Stimulated activated CD4-positive, alpha-beta T cell treated with anti-CD3 and anti-CD28 coated beads, Interleukin-4, amount 100 ng/mL, for 1 hour (primary cell): ENCODE measurements at places on chromosomes 4 and X.

- no peak for DNase-seq
Observed at GRCh38 chr4:136009258-136009832, 1522.9 kb downstream of the PCDH18 start.

DNA sequence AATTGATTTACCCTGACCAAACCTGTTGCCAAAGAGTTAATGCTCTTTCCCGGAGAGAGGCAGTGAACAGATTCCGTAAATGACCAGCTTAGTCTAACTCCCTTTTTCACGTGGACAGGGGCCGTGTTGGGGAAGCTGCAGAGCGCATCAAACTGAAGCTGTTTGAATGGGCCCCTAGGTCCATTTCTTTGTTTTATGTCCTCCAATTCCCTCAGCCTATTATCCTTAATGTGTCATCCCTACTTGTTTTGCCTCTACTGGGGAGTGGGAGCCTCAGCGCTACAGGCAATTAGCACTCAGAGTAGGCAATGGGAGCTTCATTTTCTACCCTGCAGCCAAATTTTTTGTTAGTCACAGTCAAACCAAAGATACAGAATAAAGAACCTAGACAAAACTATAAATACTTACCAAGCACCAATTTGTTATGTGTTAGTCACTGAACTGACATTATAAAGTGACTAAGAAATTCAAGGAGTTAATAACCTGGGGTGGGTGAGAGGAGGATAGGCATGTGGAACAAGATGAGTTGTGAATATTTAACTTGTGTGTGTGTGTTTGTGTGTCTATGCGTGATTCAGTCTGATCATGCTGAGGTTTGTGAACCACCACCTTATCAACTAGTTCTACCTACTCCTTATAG lies 417.4 kb downstream of the PACRGL start:
- DNase-seq, result no peak

DNA sequence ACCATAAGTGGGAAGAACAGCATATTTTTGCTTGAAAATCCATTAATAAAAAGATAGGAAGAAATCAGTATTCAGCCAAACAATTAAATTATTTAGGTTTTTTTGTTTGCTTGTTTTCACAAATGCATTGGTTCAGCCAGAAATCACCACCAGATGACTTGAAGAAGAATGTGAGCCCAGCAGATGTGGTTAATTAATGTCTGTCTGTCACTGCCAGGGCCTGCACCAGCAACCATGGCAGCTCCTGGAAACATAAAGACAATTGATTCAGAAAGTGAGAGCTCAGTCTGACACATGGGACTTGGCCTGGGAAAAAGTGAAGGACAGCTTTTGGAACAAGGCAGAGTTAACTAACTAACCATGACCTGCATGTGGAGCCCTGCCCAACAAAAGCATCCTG lies 74.0 kb downstream of the MAOB start:
- DNase-seq, result no peak

GRCh38 chr4:89463341-89463740 lies 155.7 kb upstream of the GPRIN3 start:
- DNase-seq, result no peak

GRCh38 chrX:291411-291901 lies 10.3 kb downstream of the PLCXD1 start:
- DNase-seq, result no peak

DNA sequence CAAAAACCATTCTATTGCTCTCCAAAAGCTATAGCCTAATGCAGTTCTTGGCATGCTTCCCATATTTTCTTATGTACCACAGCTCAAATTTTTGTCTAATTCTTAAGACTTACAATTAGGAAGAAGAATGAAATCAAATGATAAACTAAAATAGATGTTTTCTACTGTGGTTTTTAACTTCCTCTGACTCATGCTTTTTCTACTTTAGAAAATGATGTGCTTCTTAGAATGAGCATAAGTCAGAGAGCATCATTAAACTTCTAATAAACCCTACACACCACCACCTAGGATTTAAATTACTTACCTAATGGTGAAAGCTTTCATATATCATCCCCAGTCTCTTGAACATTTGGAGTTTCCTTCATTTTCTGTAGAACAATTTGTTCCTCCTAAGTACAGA lies 217.0 kb upstream of the NDST3 start:
- DNase-seq, result no peak

- DNase-seq, result no peak
Observed at GRCh38 chr4:36209941-36210649, 34.2 kb downstream of the ARAP2 start.

GRCh38 chrX:19303256-19303880 lies 40.4 kb upstream of the PDHA1 start:
- no peak for DNase-seq

DNA sequence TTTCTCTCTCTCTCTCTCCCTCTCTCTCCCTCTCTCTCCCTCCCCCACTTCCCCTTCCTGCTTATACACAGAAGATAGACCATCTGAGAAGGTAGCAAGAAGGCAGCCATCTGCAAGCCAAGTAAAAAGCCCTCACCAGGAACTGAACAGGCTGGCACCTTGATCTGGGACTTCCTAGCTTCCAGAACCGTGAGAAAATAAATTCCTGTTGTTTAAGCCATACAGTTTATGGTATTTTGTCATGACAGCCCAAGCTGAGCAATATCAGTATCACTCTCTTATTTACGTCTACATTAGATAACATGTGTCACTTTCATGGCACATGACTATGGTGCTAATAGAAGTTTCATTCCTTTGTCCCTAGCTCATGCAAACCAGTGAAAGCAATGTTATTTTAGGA lies 581.1 kb downstream of the INPP4B start:
- DNase-seq, result no peak

DNA sequence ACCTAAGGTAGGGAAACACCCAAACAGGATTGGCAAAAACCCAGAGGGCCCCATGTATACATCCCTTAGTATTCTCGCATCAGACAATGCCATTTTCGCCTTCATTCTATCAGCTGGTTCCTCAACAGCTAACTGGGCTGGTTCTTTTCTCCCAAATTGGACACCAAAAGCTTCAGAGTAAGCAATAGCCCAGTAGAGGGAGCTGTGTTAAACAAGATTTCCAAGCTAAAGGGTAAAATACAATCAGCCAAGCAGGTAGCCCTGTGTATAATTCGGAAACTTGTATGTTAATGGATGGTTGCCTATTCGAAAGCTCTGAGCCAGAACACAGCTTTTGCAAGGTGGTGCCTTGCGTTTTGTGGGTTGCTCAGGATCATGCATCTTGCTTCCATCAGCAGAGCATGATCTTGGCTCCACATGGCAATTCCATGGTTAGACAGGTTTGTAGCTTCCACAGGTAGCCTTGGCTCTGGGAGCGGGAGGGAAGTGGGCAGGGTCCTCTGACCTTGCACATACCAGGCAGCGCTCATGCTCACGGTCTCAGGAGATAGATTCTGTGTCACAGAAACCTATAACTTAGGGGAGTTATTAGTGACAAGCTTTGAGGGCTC lies 115.2 kb upstream of the LNX1 start:
- no peak for DNase-seq

GRCh38 chr4:111283066-111283677 lies 660.3 kb upstream of the PITX2 start:
- DNase-seq, result peak; percentile 18

DNA sequence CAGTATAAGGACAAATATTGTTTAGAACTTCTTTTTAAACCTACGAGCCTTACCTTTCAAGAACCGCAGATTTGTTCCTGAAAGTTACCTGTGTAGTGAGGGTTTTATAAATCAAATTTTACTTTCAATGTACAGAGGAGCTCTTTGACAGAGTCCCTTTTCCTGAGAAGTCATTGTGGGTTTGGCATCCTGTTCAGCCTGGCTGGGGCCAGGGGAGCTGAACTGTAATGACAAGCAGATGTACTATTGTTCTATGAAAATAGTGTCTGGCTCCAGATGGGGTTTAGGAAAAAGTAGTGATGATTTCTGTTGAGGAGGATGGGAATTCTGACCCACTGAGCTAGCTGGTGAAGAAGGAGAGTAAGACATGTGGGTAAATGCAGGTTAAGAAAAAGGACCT lies 196.2 kb upstream of the PGRMC2 start:
- no peak for DNase-seq

- no peak for DNase-seq
Observed at GRCh38 chrX:40054793-40055192, 43.0 kb downstream of the BCOR start.

DNA sequence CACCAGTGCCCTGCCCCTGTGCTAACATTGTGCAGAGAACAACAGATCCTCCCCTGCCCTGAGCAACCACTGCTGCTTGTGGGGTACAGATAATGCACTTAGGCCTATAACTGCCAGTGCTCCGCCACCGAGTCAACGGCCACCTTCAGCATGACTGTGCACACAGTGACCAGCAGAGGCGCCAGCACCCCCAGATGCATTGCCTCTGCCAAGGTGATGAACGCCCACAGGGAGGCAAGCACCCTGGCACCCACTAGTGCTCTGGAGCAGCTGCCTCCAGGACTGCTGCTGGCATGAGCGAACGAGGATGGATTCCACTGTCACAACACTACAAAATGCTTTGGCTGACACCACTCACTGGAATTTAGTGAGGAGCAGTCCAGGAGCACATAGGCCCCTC lies 38.2 kb downstream of the SPIN2B start:
- DNase-seq, result no peak
